Naive thymus-derived CD8-positive, alpha-beta T cell (primary cell): ENCODE measurements at places on chromosomes 12 and 14.

- DNase-seq: peak; percentile 20
Observed at GRCh38 chr12:107884769-107885694, 110.5 kb downstream of the ASCL4 start.

- DNase-seq: no peak
Observed at GRCh38 chr14:50675597-50675996, 7.5 kb upstream of the SAV1 start.

DNA sequence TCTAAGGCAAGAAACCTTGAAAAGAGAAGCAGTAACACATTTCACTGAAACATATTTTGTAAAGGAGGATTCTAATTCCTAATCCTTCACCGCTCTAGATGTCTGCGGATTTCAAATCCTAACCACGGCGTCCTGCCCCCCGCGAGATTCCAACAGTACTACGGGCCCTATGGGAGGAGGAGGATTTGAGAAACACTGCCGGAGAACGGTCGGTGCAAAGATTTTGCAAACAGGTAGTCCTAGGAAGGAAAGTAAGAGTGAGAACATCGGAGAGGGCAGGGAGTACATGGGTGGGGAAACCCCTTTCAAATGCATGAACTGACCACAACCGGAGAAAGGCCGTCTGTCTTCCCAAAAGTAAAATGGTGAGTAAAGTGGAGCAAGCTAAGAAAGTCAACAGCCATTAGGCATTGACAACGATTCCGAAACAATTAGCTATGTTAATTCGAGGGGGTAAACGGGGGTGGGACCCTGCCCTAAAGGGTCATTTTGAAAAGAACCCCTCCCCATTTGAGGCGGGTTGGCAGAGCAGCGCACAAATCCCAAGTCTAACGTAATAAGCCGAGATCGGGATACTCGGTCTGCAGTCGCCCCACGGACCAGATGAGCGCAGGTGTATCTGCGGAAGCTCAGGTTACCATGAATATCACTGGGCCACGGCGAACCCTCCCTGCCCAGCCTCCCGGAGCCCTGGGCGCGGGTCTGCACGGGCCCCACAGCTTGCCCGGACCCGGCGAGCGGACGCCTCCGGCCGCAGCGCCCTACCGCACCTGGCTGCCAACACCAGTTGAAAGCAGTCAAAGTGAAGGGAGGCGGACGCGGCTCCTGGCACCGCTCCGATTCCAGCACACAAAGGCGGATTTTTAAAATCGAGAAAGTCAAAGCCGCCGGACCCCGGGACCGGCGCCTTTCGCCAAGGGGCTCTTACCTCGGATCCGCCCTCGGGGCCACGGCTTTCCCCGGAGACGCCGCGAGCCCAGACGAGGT is 662 bp downstream of the EPS8 start:
- peak; percentile 43 for DNase-seq

- no peak for DNase-seq
Observed at GRCh38 chr12:64912516-64913255, 88.2 kb downstream of the TBC1D30 start.

DNA sequence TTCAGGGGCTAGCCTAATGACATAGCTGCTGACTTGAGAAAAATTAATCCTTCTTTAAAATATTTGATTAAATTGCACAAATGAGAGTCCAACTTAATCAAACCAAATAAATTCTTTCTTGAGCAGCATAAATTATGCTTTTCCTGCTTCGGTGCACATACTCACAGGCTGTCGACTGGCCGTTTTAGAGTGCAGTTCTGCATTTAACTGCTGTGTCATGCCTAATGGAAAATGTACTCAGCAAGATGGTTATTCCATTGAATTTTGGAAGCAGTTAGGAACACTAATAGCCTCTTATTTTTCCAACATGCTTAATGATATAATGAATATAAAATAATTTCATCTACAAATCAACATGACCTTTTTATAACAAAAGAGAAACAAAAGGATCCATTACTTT is 266.1 kb upstream of the LRIG3 start:
- no peak for DNase-seq
